CD8-positive, alpha-beta memory T cell (primary cell): ENCODE measurements at places on chromosomes 5 and 9. TPM values are rescaled to one million over a fixed set of nuclear protein-coding genes. Genes with fewer than 3 reads are reported as not detected.
A peak's percentile ranks its signal among the peaks of the same experiment; 100 is the strongest.

DNA sequence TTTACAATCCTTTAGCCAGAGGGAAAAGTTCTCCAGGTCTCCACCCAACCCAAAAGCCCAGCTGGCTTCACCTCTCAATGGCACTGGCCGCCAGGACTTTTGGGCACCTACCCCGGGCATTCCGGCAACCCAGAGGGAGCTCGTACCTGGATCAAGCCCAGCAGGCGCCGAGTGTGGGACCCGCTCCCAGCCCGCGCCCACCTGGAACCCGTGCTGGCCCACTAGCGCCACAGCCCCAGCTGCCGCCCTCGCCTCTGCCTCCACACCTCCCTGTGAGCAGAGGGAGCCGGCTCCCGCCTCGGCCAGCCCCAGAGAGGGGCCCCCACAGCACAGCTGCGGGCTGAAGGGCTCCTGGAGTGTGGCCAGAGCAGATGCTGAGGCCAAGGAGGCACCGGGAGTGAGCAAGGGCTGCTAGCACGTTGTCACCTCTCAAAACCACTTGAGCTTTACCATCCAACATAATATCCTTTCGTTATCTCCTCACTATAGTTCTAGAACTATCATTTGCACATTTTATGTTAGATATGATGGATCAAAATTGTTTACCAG is 69.7 kb downstream of the GCNT1 start:
- no peak for DNase-seq
- H3K36me3 ChIP-seq = no peaks in the 10 kb centered on the region
- no peak overlapping the region for H3K27ac ChIP-seq
- no peaks in the 10 kb centered on the region for H3K27me3 ChIP-seq
- H3K4me3 ChIP-seq = no peak overlapping the region

Gene SELENOP
- 1.2 TPM for total RNA-seq

- H3K27ac ChIP-seq = peak overlapping the region; percentile 71
- no peaks in the 10 kb centered on the region for H3K36me3 ChIP-seq
- no peaks in the 10 kb centered on the region for H3K27me3 ChIP-seq
Measured at GRCh38 chr5:172175263-172175719, 12.7 kb downstream of the STK10 start.

Gene CCL21
- not detected for total RNA-seq

GRCh38 chr9:133862585-133863256 is 124.6 kb upstream of the SARDH start:
- H3K27ac ChIP-seq = no peak overlapping the region
- H3K4me3 ChIP-seq = no peak overlapping the region
- H3K4me1 ChIP-seq = no peaks in the 10 kb centered on the region
- H3K27me3 ChIP-seq = no peaks in the 10 kb centered on the region
- no peak for DNase-seq

DNA sequence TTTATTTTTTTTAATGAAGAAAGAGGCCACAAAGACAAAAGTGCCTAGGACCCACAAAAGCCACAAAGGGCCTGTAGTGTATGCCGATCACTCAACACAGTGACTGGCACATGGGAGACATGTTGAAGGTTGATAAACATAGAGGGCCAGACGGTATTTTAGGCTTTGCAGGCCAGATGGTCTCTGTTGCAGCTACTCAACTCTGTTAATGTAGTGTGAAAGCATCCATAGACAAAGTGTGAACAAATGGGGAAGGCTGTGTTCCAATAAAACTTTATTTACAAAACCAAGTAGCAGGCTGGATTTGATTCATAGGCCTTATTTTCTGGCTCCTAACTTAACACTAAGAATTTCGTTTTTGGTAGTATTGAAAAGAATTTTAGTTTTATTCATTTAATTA is 139.9 kb downstream of the SGCD start:
- H3K4me1 ChIP-seq = no peaks in the 10 kb centered on the region
- DNase-seq = no peak
- H3K36me3 ChIP-seq = no peaks in the 10 kb centered on the region
- no peak overlapping the region for H3K27ac ChIP-seq

Gene SKP1
- total RNA-seq = 264 TPM

DNA sequence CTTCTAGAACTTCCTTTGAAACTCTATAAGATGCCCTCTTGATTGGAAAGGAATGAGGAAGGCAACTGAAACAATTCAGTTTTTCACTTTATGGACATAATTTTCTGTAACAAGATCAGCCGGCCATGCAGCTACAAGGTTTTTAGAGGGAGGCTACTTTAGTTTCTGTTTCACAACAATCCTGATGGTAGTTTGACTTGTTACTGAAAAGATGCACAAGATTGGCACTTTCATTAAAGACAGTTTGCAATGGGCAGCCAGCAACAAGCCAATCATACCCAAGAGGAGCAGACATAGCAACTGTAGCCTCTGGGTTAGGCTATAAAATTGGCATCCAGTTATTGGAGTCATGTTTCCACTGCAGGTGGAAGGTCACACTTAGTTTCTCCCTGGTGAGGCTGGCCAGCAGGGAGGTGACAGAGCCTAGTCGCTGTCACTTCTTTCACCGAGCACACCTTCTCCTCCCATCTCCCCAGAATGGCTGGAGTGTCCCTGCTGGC is 74.3 kb upstream of the TGFBR1 start:
- no peaks in the 10 kb centered on the region for H3K36me3 ChIP-seq
- H3K27me3 ChIP-seq = no peaks in the 10 kb centered on the region
- peaks cover 29% of the 10 kb centered on the region for H3K4me1 ChIP-seq
- DNase-seq = no peak
- no peak overlapping the region for H3K4me3 ChIP-seq

Gene PCDHA8
- total RNA-seq = not detected

Gene IL3
- 69.7 TPM for total RNA-seq

DNA sequence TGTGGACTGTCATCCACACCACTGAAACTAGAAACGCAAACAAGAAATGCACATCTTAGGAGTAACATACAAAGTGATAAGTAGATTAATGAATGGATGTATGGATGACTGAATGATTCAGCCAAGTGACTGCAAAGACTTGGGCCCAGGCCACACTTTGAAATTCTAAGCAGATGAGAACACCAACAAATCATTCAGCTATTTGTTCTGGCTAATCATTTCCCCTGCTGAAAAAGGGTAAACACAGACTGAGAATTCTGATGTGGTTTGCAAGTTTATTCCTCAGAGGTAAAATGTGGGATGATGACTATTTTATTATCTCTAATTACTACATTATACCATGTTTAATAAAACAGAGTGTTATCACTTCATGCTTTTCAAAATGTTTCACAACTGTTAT is 163.2 kb upstream of the ADAMTS16 start:
- H3K4me3 ChIP-seq = no peak overlapping the region
- no peak for DNase-seq
- H3K27ac ChIP-seq = no peak overlapping the region
- no peaks in the 10 kb centered on the region for H3K27me3 ChIP-seq
- no peaks in the 10 kb centered on the region for H3K4me1 ChIP-seq

- H3K27ac ChIP-seq = peak overlapping the region; percentile 82
- peak overlapping the region; percentile 50 for H3K4me3 ChIP-seq
- H3K36me3 ChIP-seq = no peaks in the 10 kb centered on the region
Measured at GRCh38 chr5:131250751-131251475, 12.9 kb upstream of the CDC42SE2 start.

Gene SV2C
- not detected for total RNA-seq

DNA sequence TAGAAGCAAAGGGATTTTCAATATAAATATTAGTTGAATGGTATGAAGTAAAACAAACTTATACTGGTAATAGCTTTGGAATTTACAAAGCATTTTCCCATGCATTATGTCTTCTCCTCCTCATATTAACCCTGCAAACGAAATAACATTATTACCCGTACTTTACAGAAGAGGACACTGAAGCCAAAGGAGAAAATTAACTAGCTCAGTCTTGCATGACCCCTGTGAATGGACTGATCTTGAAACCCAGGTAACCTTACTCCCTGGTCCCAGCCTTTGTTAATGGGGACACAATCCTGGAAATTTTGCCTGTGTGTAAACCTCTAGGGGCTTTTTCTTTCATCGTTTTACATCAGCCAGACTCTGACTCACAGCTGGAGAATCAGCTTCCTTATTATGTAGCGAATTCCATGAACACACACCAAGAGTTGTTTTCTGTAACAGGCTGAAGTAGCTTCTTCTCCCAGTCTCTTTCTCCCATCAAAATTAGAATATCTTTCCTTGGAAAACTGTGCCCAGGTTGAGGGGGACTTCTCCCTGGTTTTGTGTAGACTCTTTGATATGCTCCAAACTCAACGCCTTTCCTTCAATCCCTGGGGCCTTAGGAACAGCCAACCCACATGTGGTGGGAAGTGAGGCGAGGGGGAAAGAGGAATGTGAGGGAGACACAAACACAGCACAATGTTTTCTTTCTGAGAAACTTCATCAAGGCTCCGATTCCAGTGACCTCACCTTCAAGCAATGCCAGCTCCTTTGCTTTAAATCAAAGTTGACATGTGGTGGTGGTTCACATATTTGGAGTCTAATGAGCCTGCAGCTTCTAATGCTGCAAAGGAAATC is 480.9 kb upstream of the PAPPA start:
- no peak overlapping the region for H3K4me3 ChIP-seq
- no peaks in the 10 kb centered on the region for H3K27me3 ChIP-seq
- no peak overlapping the region for H3K27ac ChIP-seq
- no peaks in the 10 kb centered on the region for H3K4me1 ChIP-seq
- DNase-seq = no peak

DNA sequence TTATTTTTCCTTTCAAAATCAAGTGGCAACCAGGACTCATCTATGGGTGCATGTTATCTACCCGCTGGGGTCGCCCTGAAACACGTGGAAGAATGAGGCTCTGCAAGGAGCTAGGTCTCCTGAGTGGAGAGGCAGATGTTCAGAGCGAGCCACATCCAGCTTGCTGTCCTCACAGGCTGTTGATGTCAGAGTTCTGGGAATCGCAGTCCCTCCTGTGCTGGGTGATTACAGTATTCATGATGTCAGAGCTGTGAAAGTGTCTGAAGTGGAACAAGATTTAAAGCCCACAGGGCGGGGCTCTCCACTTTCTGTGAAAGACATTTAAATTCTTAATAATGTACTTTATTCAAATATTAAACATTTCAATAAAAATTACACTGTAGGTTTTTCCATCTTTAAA is 24.4 kb upstream of the LMX1B start:
- H3K27ac ChIP-seq = no peak overlapping the region
- H3K36me3 ChIP-seq = no peaks in the 10 kb centered on the region
- H3K27me3 ChIP-seq = no peaks in the 10 kb centered on the region
- DNase-seq = no peak
- H3K4me3 ChIP-seq = no peak overlapping the region

DNA sequence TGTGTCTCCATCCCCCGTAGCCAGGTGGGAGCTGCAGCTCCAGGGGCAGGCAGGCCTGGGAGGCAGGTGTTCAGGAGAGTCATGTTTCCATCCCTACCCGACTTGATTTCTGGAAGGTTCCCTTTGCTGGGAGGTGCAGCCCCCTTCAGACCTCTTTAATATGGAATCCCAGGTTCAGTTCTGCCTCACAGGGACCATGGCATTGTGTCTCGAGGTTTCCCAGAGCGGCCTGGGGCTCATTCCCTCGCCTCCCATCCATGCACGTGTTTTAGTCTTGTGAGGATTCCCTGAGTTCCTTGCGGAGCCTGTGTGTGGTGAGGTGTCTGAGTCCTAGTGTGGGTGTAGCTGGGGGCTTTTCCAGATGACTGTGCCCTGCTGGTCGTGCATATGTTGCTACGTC is 16.5 kb upstream of the AHRR start:
- H3K36me3 ChIP-seq = peaks cover 26% of the 10 kb centered on the region
- no peak for DNase-seq
- no peaks in the 10 kb centered on the region for H3K27me3 ChIP-seq
- H3K4me1 ChIP-seq = no peaks in the 10 kb centered on the region
- H3K4me3 ChIP-seq = no peak overlapping the region

GRCh38 chr5:34526682-34527305 is 129.3 kb upstream of the RAI14 start:
- no peak overlapping the region for H3K4me3 ChIP-seq
- no peak for DNase-seq
- no peaks in the 10 kb centered on the region for H3K27me3 ChIP-seq
- H3K4me1 ChIP-seq = no peaks in the 10 kb centered on the region
- no peak overlapping the region for H3K27ac ChIP-seq

GRCh38 chr9:84780385-84780784 is 110.9 kb downstream of the NTRK2 start:
- no peaks in the 10 kb centered on the region for H3K4me1 ChIP-seq
- no peak overlapping the region for H3K4me3 ChIP-seq
- no peaks in the 10 kb centered on the region for H3K36me3 ChIP-seq
- H3K27ac ChIP-seq = no peak overlapping the region

DNA sequence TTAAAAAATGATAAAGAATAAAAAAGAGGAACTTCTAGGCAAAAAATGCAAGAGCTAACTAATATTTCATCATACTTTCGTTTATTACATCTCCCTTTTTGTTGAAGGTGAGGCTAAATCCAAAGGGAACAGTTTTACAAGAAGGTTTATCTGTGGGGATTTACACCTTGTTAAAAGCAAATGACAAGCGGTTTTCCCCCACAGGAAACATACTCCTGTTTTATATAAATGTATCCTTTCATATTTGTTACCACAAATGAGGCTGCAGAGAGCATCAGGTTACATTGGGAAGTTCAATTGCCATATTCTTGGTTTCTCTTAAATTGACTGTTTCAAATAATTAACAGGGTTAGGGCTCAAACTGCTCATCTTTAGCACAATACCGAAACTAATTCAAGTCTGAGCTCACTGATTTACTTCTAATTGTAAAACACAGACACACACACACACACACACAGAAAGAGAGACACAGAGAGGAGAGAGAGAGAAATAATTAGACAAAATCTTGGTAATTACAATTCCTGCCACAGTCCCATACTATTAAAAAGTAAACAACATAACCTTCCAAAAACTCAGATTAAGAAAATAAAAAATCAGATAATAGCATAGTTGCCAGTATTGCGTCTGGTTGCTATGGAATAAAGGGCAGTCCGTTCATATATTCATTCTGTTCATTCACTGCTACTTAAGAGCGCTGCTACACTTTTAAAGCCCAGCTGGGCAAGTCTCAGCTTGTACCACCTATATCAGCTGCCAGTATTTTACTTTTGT is 17.1 kb downstream of the RFX3 start:
- H3K27ac ChIP-seq = peak overlapping the region; percentile 53
- H3K4me1 ChIP-seq = peaks cover 15% of the 10 kb centered on the region
- DNase-seq = no peak

Gene CSF2
- total RNA-seq = 409 TPM

Gene IFNA7
- not detected for total RNA-seq

- H3K4me3 ChIP-seq = no peak overlapping the region
Measured at GRCh38 chr5:168153876-168154270, 137.6 kb upstream of the WWC1 start.

DNA sequence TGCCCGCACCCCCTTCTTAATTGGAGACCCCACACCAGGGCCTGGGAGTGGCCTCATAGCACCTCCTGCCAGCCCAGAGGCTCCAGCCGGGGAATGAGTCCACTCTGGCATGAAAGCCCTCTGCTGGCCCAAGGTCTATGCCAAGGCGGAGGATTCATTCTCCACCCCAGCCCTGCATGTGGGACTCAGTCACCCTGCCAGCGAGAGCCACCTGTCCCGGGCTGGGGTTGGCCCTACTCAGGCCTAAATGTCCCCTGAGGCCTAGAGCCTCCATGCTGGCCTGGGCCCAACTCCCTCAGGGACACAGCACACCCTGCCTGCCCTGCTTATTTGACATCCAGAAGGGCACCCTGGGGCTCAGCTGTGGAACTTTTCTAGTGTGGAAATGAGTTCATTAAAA is 1.0 kb upstream of the RAPGEF1 start:
- H3K27ac ChIP-seq = no peak overlapping the region
- DNase-seq = no peak
- no peak overlapping the region for H3K4me3 ChIP-seq
- peaks cover 56% of the 10 kb centered on the region for H3K4me1 ChIP-seq
- no peaks in the 10 kb centered on the region for H3K36me3 ChIP-seq

GRCh38 chr5:62578540-62578939 is at the start of gene LRRC70:
LRRC70 (plus strand) TSS chr5:62578819; CDS start chr5:62579439, 620 bp downstream.
- no peaks in the 10 kb centered on the region for H3K36me3 ChIP-seq
- H3K4me1 ChIP-seq = peaks cover 5% of the 10 kb centered on the region
- no peak within 1 kb of the TSS for H3K4me3 ChIP-seq
- no peak within 1 kb of the TSS for H3K27ac ChIP-seq
- DNase-seq = no peak
- no peaks in the 10 kb centered on the region for H3K27me3 ChIP-seq
